Body of pancreas (tissue), 4 donors: ENCODE measurements at places on chromosomes 7 and 10. TPM values are rescaled to one million over a fixed set of nuclear protein-coding genes. Genes with fewer than 3 reads are reported as not detected.
A peak's percentile ranks its signal among the peaks of the same experiment; 100 is the strongest.

GRCh38 chr7:140571538-140572122, 69.0 kb downstream of the DENND2A start:
- no peaks in the 10 kb centered on the region for H3K27me3 ChIP-seq
- peaks cover 10% of the 10 kb centered on the region for H3K4me1 ChIP-seq
- no peak for DNase-seq
- H3K4me3 ChIP-seq, result no peak overlapping the region
- no peaks in the 10 kb centered on the region for H3K36me3 ChIP-seq

DNA sequence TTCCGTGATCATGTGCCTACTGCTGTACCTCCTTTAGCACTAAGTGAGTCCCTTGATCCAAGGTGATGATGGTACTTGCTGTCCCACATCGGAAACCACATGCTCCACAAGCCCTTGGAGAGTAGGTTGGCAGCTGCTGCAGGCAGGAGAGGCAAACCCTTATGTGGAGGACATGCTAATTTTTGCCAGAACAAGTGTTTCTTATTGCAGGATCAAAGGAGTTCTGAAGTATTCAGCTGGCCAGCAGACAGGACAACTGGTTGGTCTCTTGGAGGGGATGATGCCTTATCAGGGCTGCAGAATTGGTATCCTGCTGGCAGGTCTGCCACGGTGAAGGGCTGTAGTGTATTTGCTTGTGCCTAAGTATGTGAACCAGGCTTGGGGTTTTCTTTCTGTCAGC, 36.8 kb downstream of the NACAD start:
- DNase-seq, result no peak
- no peaks in the 10 kb centered on the region for H3K4me1 ChIP-seq
- H3K36me3 ChIP-seq, result no peaks in the 10 kb centered on the region

GRCh38 chr10:69508738-69509340, 57.6 kb downstream of the TSPAN15 start:
- H3K36me3 ChIP-seq, result no peaks in the 10 kb centered on the region
- H3K4me1 ChIP-seq, result peaks cover 10% of the 10 kb centered on the region
- no peak overlapping the region for H3K27ac ChIP-seq
- no peak for DNase-seq

RPEL1 gene
- total RNA-seq, result not detected

- DNase-seq, result no peak
- H3K27me3 ChIP-seq, result no peaks in the 10 kb centered on the region
- no peaks in the 10 kb centered on the region for H3K36me3 ChIP-seq
- H3K4me1 ChIP-seq, result peaks cover 18% of the 10 kb centered on the region
Observed at GRCh38 chr10:69669409-69669808, 39.4 kb downstream of the FAM241B start.

DNA sequence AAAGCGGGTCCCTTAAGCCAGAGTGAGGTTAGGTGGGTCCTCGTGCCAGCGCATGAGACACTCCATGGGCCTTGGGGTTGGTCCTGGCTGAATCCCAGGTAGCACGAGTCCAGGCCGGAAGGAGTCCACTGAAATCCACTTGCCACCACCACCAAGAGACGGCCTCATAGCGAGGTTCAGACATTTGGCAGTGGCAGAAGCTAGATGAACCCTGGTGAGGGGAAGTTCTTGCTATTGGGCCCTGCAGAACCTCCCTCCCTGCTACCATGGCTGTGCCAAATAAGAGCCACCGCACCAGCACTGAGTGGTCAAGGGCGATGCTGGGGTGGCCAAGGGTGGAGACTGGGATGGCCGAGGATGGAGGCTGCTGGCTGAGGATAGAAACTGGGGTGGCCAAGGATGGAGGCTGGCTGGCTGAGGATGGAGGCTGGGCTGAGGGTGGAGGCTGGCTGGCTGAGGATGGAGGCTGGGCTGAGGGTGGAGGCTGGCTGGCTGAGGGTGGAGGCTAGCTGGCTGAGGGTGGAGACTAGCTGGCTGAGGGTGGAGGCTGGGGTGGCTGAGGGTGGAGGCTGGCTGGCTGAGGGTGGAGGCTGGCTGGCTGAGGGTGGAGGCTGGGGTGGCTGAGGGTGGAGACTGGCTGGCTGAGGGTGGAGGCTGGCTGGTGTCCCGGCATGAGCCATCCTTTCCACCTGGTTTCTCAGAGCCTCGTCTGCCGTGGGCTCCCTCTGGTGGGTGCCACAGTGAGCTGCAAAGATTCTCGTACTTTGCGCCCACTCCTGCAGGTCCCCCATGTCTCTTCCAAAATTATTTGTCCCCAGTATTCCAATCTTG, 88.2 kb downstream of the ELFN1 start:
- no peak for DNase-seq
- H3K4me3 ChIP-seq, result no peak overlapping the region
- H3K4me1 ChIP-seq, result peaks cover 5% of the 10 kb centered on the region

DNA sequence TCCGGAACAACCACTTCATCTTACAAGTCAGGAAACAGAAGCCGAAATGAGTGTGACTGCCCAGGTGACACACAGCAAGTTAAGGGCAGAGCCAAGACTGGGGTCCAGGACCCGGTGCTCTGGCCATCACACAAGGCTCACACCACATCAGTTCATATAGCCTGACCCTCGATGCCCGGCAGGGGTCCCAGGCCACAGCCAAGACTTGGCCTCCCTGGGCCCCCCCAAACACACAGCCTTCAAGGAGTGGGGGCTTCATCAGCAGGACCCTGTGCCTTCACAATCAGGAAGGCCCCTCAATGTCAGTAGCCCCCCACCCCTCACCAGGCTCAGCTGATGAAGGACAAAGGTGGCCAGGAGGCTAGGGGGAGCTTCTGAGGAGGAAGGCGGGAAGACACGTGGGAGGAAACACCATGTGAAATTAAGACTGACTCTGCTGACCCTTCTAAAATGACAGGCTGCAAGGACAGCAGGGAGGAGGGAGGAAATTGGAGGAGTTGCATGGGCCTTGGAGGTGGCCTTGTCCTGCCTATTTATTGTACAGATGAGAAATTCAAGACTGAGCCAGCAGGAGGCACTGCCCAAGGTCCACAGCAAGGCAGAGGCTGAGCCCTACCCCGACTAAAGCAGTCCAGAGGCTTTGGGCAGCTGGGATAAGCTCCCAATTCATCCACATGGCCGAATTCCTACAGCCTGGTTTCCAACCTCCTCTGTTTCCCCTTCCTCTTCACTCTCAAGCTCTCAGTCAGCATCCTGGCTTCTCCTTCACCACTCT, 216.1 kb upstream of the ZMIZ1 start:
- peaks cover 8% of the 10 kb centered on the region for H3K4me1 ChIP-seq
- peak; percentile 47 for DNase-seq
- H3K27ac ChIP-seq, result no peak overlapping the region
- no peaks in the 10 kb centered on the region for H3K27me3 ChIP-seq
- no peaks in the 10 kb centered on the region for H3K36me3 ChIP-seq
- no peak overlapping the region for H3K4me3 ChIP-seq

DNA sequence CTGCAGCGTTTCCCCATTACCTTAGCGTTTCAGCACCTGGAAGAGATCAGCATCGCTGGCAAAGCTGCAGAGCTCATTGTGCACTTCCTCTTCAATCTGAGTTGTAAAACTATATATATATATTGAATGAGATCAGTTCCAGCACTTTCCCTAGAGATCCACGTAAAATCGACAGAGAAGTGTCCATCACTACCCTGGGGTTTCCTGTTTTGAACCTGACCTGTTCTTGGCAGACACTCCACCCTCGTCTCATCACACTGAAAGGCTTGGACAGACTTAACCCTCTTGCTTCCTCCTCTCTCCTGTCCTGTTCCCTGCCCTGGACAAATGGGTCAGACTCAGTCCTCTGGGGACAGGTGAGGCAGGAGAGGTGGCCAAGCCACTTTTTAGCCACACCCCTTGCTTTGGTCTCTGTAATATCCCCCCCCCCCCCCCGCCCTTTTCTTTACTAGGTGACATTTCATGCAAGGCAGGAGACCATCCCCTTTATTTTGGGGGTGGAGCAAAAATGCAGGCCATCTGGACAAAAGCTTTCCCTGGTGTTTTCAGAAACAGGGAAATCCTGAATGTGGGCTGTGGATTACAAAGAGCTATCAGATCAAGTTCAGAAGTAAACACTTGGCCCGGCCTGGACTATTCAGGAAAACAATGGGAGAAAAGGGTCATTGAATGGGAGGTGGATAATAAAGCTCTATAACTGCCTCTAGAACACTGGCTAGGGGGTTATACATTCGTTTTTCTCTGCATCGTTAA, 83.7 kb upstream of the KDM7A start:
- no peak overlapping the region for H3K4me3 ChIP-seq
- no peak overlapping the region for H3K27ac ChIP-seq
- H3K36me3 ChIP-seq, result no peaks in the 10 kb centered on the region

- no peaks in the 10 kb centered on the region for H3K27me3 ChIP-seq
- no peak within 1 kb of the TSS for H3K4me3 ChIP-seq
- H3K36me3 ChIP-seq, result no peaks in the 10 kb centered on the region
- peak; percentile 41 for DNase-seq
- peak within 1 kb of the TSS; percentile 73 for H3K27ac ChIP-seq
- peaks cover 47% of the 10 kb centered on the region for H3K4me1 ChIP-seq
Observed at GRCh38 chr10:133357285-133358161, at the start of gene FUOM. Gene FUOM, minus strand, starts transcription at chr10:133358019. Its CDS starts 12 bp downstream, at chr10:133358007.

DNA sequence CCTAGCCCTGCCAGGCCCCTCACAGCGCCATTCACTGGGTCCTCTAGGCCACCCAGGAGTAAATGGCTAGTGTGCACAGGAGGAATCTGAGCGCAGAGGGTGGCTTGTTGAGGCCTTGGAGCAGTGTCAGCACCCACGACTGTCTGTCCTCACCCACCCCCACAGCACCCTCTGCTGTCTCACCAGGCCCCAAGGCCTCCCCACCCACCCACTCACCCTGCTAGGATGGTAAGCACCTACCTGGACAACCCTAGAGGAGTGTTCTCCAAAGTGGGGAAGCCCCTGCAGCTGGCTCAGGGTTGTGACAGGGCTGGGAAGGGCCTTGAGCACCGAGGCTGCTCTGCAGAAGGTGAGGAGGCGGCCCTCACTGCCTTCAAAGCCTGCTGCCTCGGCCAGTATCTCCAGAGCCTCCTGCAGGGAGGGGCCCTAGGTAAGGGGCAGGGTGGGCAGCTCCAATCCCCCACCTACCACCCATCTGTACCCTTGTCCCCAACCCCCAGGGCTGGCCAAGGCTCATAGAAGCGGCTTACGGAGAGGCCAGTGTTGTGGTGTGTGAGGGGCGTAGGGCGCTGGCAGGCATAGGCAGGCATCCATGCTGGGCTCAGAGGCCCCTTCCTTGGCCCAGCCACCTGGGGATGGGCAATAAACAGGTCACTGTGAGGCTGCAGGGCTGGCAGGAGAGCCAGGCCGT, 2.9 kb downstream of the POLM start:
- no peaks in the 10 kb centered on the region for H3K27me3 ChIP-seq
- H3K27ac ChIP-seq, result no peak overlapping the region
- H3K4me3 ChIP-seq, result no peak overlapping the region
- H3K36me3 ChIP-seq, result peaks cover 19% of the 10 kb centered on the region

DNA sequence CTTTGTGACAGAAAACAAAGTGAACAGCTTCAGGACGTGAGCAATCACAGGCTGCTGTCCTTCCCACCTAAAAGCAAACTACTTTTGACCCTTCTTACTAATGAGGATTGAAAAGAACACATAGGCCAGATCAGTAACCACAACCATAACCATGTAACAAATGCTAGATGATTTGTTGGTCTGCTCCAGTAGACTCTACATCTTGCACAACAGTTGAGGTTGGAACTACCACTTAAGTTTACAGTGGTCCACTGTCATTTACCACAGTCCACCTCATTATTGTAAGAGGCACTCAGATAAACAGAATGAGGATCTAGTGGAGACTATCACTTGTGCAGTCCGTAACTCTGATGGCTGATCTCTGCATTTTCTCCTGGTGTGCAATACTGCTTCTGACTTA, 27.8 kb downstream of the NET1 start:
- peaks cover 24% of the 10 kb centered on the region for H3K4me1 ChIP-seq
- DNase-seq, result no peak
- no peaks in the 10 kb centered on the region for H3K36me3 ChIP-seq
- H3K27ac ChIP-seq, result no peak overlapping the region

DNA sequence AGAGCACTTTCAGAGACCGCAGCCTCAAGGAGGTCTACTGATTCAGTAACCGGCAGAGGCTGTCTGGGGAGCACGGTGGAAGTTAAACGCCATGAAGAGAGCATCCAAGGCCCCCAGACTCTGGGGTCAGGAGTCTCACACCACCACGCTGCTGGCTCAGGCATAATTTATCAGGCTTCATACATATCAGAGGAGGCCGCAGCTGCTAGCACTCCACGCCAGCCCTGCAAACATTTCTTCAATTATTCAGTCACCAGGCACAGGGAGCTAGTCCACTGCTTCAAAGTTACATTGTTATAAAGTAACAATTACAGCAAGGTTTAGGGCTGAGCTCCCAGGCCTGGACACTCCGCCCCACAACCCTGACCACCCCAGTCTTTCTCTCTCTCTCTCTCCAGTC, 97.8 kb downstream of the PAXIP1 start:
- H3K4me1 ChIP-seq, result no peaks in the 10 kb centered on the region
- H3K4me3 ChIP-seq, result no peak overlapping the region
- H3K27ac ChIP-seq, result no peak overlapping the region
- H3K27me3 ChIP-seq, result no peaks in the 10 kb centered on the region
- H3K36me3 ChIP-seq, result no peaks in the 10 kb centered on the region

CASP2 gene
- 4.6 TPM for total RNA-seq
